Hypothalamus (tissue), 51 donors: ENCODE measurements at places on chromosomes 7 and 10.

DNA sequence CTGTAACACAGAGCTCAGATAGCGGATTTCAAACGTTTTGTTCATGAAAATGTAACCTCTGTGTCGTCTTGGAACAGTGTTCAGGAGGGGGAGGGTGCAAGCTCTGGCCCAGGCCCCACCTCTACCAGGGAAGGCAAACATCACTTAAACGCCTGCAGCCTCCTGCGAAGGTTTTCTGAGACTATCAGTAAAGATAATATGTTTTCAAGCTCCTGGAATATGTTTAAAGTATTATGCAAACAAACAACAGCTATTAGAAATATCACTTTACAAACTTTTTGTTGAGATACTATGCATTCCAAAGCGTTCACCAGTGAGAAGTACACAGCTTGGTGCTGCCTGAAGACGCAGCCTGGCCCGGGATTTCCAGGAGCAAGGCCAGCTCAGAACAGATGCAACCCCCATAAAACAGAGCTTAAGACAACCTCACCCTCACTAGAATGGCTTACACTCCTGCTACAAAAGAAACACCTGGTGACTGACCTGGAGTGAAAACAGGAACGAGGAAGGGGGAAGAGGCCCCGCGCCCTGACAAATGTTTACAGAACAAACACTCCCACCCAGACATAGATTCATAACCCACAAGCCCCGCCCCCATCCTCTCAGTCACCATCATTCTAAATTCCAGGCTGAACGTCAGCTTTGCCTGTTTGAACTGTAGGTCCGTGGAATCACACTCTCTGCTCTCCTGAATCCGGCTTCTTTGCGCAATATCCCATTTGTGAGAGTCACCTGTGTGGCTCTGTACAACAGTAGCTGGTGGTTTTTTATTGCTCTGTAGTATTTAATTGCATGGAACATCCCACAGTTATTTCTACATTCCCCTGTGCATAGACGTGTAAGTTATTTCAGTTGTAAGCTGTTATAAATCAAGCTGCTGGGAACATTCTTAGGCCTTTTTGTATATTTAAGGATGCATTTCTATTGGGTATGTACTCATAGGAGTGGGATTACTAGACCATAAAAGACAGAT, 155.0 kb downstream of the PTPRN2 start:
- DNase-seq, result no peak

- no peak for DNase-seq
These were observed 192.9 kb upstream of the VSTM2A start for GRCh38 chr7:54349229-54349628.

DNA sequence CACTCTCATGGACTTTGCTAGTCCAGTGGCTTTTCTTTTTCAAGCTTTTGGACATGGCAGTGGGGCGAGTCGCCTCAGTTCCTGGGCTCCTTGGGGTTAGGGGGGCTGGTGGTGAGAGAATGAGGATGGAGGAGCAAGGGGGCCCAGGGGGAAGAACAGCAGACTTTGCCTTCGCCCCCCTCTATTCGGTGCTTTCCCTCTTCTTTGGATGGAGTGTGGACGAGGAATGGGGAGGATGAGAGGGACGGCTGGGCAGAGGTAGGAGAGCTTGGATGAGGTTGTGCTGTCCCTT, 255 bp downstream of the MAGI2 start:
- DNase-seq, result no peak

DNA sequence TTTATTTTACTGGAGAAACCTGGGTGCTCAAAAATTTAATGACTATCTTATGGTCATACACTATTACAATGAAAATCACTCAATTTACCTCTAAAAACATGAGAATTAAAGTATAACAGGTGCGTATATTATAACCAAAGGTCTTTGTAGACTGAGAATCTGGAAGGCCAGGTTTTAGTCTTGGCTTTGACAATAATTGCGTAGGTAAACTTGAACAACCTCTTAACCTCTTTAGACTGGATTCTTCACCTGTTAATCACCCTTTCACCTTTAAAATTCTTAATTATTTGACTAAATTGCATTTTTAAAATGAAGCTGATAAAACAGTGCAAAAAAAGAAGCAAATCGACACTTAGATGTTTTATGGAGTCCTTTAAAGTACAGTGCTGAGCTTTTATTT, 156.1 kb downstream of the SEMA3E start:
- no peak for DNase-seq

DNA sequence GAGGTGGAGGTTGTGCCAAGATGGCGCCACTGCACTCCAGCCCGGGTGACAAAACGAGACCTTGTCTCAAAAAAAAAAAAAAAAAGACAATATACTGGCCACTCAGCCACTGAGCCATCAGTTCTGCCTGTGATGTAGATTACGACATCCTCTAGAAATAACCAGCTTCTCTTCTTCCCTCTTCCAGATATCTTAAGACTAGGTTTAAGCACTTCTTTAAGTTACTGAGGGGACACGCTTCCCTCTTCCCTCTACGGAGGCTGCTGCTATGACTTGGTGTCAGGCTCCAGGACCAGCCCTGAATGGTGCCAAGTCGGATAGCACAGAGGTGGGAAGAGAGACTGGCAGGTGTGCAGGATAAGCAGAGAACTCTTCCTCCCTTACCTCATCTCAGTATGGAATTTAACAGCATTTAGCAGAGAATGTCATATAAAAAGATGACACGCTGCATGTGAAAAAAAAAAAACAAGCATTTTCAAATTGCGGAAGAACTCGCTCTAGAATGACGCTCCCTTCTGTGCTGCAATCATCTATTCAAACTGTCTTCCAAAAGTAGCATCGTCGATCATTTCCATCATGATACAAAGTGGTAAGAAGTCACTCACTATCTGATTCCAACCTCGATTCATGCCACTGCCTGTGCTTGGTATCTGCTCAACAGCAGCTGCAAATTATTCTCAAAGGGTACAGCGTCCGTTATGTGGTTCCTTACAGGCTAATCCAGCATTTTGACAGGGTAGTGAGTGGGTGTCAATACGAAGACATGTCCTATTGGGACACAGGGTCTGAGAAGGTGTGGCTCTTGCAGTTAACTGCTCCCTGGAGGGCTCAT, 13.8 kb downstream of the DAGLB start:
- DNase-seq, result no peak
